AG10803 (cell line): ENCODE measurements at places on chromosomes 11 and 22.

DNA sequence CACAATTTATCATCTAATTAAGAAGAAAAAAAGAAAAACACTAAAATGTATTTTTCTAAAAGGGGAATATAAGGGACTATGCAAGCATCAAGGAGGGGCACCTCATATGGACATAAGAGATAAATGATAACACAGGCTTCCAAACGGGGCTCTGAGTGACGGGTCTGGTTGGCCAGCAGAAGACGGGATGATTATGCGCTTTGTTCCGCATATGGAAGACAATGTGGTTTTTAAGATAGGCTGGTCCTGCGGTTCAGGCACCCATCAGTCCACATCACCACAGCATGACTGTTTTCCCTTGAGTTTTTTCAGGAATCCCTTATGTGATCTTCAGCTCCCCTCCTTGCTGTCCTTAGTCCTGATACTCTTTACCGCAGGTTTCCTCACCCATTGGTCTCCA lies 404.6 kb downstream of the OPCML start:
- DNase-seq: no peak

- no peak for DNase-seq
These were observed 204.2 kb downstream of the GRM5 start for GRCh38 chr11:88861618-88862017.

DNA sequence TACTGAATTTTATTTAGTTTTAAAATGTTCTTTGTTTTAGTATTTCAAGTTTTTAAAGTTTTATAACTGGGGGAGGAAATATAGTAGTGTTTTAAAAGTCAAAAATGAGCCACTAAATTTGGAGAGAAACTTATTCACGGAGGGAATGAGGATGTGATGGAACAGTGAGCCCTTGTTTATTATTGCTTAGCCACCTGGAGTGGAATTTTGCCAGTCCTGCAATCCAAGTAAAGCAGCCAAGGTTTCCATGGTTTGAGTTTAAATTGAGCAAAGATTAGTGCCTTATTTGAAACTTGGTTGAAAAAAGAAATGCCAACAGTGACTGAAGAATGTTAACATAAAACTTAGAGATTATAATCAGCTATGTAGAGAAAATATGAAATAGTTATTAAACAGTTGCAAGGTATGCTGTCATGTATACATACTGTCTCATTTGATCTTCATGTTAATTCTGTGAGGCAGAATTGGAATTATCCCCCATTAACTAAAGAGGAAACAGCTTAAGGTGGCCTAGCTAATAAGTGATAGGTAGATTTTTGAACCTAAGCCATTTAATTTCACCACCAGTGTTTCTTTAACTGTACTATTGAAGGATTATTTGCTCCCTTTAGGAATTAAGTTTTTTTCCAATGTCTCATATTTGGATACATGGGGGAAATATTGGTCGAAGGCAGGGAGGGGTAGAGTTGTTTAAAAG lies 36.4 kb downstream of the SWAP70 start:
- no peak for DNase-seq

DNA sequence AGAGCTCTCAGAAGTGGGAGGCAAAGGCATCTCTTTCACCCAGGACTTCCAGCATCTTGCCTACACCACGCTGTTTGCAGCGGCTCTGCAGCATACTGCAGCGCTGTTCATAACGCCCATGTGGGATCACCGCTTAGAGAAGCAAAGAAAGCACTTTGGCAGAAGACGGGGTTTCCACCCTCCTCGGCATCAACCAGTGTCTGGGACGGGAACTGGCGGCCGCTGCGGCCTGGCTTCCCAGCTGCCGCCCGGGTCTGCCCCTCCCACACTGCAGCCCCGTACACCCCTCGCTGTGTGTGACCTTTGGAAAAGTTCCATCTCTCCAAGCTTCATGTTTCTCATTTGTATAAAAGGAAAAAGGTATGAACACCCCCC lies 545 bp upstream of the TIRAP start:
- DNase-seq: peak; percentile 47

- no peak for DNase-seq
These were observed 69.5 kb upstream of the SYT13 start for GRCh38 chr11:45355706-45356041.

- no peak for DNase-seq
These were observed 2.6 kb downstream of the GGA1 start for GRCh38 chr22:37611207-37611606.

DNA sequence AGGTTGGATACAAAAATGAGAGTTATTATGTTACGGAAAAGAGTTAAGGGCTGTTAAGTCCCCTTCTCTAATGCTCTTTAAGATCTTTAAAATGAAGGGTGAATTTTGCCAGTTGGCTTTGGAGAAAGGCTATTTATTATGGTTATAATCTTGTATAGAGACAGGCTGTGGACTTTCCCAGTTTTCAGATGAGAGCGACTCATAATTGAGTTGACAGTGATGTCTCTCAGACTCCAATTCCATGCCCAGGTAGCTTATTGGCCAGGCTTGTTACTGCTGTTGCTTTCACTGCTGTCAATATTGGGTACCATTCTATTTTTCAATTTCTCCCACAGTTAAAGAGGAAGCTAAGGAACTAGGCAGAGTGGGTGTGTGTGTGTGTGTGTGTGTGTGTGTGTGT lies 13.1 kb downstream of the ENDOD1 start:
- DNase-seq: no peak

- DNase-seq: no peak
These were observed 236.4 kb downstream of the BUD13 start for GRCh38 chr11:116536416-116536815.

GRCh38 chr11:125939081-125939521 lies 6.7 kb upstream of the VSIG10L2 start:
- DNase-seq: no peak

- DNase-seq: peak; percentile 90
These were observed 25.1 kb downstream of the ADAMTS8 start for GRCh38 chr11:130403271-130403804.

- peak; percentile 87 for DNase-seq
These were observed 117.8 kb downstream of the NAT10 start for GRCh38 chr11:34223021-34223813.

- DNase-seq: no peak
These were observed 69.1 kb downstream of the SMCO4 start for GRCh38 chr11:93474123-93474522.

DNA sequence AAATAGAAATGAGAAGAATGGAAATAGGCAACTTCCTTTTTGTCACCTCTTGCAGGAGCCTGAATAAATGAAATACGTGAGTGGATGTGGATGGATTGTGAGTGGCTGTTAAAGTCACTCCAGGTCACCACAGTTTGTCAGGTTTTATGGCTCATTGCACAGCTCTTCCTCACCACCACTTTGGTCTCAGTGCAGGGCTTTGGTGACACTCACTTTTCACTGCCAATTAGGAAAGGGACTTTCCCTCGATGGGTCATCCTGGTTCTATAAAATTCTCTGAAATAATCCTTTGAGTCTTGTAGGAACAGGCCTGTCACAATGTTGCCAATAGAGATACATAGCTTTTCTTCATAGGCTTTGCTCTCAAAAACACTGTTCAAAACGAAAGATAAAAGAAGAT lies 172.4 kb upstream of the C11orf87 start:
- DNase-seq: no peak

- no peak for DNase-seq
These were observed 313.0 kb downstream of the BRD1 start for GRCh38 chr22:49514641-49515040.

GRCh38 chr22:37986371-37986770 lies 2.0 kb upstream of the SOX10 start:
- DNase-seq: no peak

DNA sequence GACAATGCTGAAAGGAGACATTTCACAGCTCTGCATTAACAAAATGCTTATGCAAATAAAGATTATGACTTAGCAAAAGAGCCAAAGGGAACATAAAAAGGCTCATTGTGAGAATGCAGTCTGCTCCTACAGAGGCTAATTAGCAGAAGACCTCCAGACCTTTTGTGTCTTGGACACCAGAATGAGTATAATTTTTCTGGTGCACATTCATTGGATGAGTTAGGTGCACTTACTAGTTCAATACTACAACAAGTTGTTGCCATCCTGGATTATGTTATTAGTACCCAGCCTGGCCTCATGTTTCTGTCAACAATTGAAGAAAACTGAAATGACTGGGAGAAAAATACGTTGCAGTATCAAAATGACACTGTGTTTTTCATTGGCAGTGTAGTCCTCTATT lies 613.2 kb upstream of the CHORDC1 start:
- DNase-seq: no peak

- DNase-seq: no peak
These were observed 76.4 kb upstream of the NNMT start for GRCh38 chr11:114219559-114220349.

GRCh38 chr11:68306636-68307035 lies 5.8 kb upstream of the LRP5 start:
- no peak for DNase-seq

GRCh38 chr11:105149477-105149876 lies 9.9 kb upstream of the CARD18 start:
- no peak for DNase-seq

DNA sequence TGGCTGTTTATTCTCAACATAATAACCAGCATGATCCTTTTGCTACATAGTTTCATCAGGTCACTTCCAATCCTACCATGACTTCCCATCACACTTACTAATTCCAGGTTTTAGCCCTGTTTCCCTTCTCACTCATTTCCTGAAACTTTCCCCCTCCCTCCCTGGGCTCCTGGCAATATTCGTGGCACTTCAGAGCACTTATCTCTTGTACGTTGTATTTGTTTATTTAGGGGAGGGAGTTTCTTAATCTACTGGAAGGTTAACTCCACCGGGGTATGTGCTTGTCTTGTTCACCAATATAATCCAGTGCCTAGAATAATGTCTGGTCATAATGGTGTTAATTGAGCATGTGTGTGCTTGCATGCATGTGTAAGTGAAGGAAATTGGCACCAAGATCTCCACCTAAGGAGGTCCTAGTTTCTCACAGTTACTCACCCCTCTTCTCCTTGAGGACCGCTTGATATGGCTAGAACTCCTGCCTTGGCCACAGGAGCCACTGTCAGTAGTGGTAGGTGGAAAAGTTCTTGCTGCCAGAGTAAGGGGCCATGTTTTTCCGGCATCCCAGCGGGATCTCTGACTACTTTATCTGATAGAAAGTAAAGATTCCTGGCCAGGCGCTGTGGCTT lies 11.7 kb downstream of the EIF3L start:
- no peak for DNase-seq

- peak; percentile 25 for DNase-seq
These were observed 19.4 kb upstream of the PHOX2A start for GRCh38 chr11:72263361-72263760.

GRCh38 chr11:133957900-133958299 lies 1.1 kb upstream of the IGSF9B start:
- peak; percentile 11 for DNase-seq

DNA sequence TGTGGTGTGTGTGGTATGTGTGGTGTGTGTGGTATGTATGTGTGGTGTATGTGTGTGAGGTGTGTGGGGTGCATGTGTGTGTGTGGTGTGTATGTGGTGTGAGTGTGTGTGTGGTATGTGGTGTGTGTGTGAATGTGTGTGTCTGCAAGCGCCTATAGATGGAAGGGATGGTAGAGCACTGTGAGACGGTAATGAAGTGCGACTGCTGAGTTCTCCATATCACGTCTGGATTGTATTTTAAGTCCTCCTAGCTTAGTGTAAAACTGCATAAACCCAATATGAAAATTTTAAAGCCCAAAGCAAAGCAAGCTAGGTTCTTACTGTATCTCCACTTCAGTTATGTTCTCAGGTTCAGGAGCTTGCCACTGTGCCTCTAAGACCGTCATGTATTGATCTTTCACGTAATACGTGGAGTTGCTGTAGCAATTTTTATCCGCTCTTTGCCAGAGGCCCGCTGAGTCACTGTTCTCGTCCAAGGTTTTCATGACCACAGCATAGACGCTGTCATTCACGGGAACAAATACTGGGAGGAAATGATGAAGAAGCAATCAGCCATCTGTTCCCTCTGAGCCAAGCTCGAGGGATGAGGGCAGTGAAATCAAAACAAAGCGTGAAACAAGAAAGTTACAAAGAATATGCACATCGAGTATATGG lies 5.5 kb downstream of the PLET1 start:
- DNase-seq: peak; percentile 61

GRCh38 chr22:45201678-45202332 lies 38.1 kb downstream of the NUP50 start:
- DNase-seq: peak; percentile 71

GRCh38 chr11:32939046-32939445 lies 46.4 kb downstream of the QSER1 start:
- no peak for DNase-seq

DNA sequence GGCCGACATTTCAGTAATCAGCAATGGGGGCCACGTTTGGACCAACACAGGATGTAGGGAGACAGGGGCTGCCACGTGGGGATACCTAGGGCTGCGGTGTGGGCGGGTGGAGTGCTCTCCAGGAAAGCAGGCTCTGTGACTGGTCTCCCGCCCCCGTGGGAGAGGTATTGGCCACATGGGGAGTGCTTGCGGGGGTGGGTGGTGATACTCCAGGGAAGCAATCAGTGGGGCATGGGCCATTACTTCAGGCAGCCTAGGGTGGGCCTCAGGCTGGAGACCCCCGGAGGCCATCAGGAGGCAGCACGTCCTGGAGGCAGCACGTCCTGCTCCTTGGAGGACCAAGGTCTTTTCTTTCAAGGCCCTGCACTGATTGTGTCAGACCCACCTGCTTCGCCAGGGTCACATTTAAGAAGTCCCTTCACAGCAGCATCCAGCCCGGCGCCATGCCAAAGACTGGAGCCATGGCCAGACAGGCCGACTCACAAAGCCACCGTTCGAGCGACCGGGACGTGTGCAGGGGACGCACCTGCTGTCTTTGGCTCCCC lies 3.0 kb upstream of the MUC2 start:
- no peak for DNase-seq

DNA sequence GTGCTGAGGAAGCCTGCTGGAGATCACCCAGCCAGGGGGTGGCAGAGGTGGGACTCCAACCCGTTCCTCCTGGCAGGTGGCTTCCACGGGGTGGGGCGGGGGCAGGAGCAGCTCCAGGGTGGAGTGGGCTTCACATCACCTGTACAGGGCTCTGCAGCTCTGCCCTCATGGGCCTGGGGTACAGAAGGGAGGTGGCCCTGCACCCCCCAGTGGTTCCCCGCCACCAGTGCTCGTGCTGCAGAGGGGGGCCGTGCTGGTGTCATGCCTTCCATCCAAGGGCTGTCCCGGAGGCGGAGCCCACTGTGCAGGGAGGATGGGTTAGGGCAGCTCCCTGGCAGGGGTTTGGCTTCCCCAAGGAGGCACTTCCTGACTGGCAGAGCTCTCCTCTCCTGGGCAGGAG lies 76.4 kb upstream of the SHISAL1 start:
- DNase-seq: no peak

- DNase-seq: no peak
These were observed 5.1 kb downstream of the ZNF70 start for GRCh38 chr22:23745791-23746190.

GRCh38 chr11:40877256-40877655 lies 582.2 kb downstream of the LRRC4C start:
- no peak for DNase-seq

GRCh38 chr11:75689863-75690609 lies 21.2 kb upstream of the MAP6 start:
- DNase-seq: no peak
